CD8-positive, alpha-beta memory T cell (primary cell): ENCODE measurements at places on chromosomes 16 and 17. TPM values are rescaled to one million over a fixed set of nuclear protein-coding genes. Genes with fewer than 3 reads are reported as not detected.

GRCh38 chr17:54903375-54903774 lies 2.7 kb downstream of the TOM1L1 start:
- no peaks in the 10 kb centered on the region for H3K36me3 ChIP-seq
- no peaks in the 10 kb centered on the region for H3K27me3 ChIP-seq
- H3K4me3 ChIP-seq = no peak overlapping the region
- DNase-seq = no peak
- H3K4me1 ChIP-seq = no peaks in the 10 kb centered on the region

DNA sequence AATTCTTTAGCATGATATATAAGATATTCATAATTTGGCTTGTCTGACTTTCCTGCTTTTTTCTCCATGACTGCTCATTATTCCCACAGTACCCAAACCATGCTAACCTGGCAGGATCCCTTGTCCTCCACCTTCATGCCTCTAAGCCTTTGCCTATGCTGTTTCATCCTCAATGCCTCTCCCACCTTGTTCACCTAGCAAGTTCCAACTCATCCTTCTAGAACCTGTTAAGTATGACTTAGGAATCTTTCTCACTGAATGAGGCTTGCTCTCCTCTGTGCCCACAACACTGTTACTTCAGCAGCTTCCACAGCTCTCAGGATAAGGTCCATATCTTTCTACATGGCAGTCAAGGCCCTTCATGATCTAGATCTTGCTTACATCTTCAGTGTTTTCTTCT lies 34.0 kb downstream of the CA10 start:
- H3K4me3 ChIP-seq = no peak overlapping the region
- H3K4me1 ChIP-seq = no peaks in the 10 kb centered on the region
- no peak overlapping the region for H3K27ac ChIP-seq
- H3K27me3 ChIP-seq = no peaks in the 10 kb centered on the region
- DNase-seq = no peak

The NPIPB4 gene
- 111 TPM for total RNA-seq

DNA sequence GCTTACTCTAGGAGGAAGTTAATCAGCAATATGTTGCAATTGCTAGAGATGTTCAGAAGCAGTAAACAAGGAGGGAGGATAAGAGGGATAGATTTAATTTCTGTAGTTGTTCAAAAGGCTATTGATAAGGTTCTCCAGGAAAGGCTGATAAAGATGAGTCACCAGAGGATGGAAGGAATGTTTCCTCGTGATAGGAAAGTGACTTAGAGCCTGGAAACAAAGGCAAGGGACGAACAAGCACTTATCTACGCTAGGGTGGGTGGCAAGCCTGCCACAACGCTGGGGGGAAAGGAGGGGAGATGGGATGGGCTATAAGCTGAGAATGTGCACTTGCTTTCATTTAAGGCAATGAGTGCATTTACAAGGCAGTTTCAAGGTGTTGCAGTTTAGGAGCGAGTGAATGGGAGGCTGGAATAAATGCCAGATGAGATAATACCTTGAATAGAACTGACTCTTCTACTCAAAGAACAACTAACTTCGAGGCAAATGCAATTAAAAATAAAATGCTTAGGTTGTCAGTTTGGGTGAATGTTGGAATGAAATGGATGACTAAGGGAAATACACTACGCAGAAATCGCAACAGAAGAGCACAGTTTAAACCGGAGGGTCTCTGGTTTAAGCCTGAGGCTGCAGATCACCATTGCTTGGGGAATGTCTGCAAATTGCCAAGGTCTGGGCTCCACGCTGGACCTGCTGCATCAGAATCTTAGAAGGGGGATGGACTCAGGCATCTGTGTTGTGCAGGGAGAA lies 76.0 kb upstream of the RBBP6 start:
- no peaks in the 10 kb centered on the region for H3K36me3 ChIP-seq
- H3K4me1 ChIP-seq = no peaks in the 10 kb centered on the region
- no peak overlapping the region for H3K4me3 ChIP-seq
- DNase-seq = no peak
- H3K27me3 ChIP-seq = no peaks in the 10 kb centered on the region

GRCh38 chr16:87696726-87697125 lies 69.1 kb downstream of the KLHDC4 start:
- H3K4me1 ChIP-seq = peaks cover 21% of the 10 kb centered on the region
- H3K27ac ChIP-seq = no peak overlapping the region
- no peaks in the 10 kb centered on the region for H3K27me3 ChIP-seq
- no peaks in the 10 kb centered on the region for H3K36me3 ChIP-seq
- H3K4me3 ChIP-seq = no peak overlapping the region
- DNase-seq = no peak
